Stimulated activated CD8-positive, alpha-beta memory T cell treated with anti-CD3 and anti-CD28 coated beads, Interleukin-4, amount 100 ng/mL, for 4 hours (primary cell): ENCODE measurements at places on chromosomes 1 and 21.

DNA sequence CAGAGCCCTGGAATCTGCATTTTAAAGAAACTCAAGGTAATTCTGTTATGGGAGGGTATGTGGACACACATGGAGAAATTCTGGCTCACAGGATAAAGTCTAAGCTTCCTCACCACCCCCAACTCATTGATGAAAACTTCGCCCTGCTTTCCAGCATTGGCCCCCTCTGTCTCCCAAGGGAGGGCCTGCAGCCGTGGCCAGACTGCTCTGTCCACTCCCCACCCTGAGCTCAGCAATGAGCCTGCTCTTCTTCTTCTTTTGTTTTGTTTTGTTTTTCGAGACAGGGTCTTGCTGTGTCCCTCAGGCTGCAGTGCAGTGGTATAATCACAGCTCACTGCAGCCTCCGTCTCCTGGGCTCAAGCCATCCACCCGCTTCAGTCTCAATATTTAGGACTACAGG lies 136.8 kb upstream of the EDN2 start:
- no peak for DNase-seq

GRCh38 chr1:185526344-185527307 lies 207.6 kb upstream of the HMCN1 start:
- no peak for DNase-seq

DNA sequence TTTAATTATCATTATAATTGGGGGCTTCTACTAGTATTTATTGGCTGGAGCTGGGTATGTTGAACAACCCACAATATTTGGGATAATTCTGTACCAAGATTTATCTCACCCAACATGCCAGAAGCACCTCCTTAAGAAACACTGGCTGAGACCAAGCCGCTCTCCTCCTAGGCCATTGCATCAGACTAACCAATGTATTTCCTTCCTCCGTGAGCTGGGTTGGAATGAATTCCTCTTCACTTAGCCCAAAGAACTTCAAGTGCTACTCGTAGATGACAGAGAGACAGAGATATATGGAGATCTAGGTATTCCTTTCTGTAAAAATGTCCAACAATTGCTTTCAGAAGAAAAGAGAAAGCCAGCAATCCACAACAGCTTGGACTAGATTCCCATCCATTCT lies 87.2 kb upstream of the ETS2 start:
- no peak for DNase-seq

DNA sequence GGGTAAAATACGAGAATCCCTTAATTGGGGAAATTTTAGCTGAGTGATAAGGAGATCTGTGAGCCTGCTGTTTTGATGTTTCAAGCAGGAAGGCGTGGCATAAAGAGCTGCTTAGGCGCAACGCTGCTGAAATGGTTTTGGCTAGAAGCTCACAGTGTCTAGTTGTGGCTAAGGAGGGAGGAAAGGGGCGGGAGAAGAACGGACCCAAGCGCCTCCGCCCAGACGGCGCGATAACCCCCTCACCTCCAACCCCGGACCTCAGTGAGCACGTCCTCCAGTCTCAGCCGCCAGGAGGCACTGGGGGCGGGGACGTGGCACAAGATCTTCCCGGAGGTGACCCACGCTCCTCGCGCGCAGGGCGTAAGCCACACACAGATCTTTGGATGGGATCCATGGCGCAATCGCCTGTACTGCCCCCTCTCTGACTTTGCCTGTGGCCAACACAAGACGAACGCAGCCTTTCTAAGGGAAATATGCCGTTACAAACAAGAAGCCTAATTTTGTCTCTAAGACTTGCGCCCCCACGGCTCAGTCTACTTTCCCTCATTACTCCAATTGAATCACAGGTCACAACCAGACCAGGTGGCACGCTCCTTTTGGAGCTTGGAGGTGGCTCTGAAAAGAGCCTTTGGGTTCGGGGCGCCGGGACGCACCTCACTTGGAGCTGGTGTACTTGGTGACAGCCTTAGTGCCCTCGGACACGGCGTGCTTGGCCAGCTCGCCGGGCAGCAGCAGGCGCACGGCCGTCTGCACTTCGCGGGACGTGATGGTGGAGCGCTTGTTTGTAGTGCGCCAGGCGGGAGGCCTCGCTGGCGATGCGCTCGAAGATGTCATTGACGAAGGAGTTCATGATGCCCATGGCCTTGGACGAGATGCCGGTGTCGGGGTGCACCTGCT lies 23.4 kb upstream of the RNF187 start:
- DNase-seq: no peak

DNA sequence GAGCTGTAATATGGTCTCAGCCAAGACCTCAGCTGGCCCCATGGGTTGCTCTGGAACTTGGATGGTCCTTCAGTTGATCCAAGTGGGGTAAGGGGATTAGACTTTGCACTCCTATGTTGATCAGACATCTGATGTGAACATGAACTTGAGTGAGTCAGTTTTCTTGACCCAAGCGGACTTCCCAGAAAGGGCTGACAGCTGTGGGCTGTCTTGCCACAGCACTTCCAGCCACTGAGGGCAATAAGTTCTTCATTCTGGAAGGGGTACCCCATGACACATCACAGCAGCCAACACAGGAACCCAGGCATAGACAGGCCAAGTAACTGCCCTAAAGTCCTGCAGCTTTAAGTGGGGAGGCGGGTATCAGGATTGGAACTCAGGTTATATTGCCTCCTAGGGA lies 93.9 kb upstream of the USP24 start:
- DNase-seq: no peak

GRCh38 chr21:41403331-41403730 lies 22.7 kb upstream of the MX1 start:
- no peak for DNase-seq

DNA sequence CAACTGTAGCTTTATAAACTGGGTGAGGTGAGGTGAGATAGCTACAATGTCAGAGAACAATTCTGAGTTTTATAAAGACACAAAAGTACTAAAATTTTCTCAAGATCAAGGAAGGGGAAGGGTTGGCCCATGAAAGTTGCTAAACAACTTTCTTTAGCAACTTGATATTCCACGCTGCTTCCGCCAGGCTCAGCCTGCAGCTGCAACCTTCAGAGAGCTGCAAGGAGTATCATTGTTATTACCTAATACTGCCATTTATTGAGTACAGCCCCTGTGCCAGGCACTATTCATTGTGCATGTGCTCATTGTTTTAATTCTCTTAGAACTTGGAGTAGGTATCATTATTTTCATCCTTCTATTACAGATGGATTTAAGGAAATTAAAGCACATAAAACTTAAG lies 34.1 kb upstream of the SUCO start:
- no peak for DNase-seq

DNA sequence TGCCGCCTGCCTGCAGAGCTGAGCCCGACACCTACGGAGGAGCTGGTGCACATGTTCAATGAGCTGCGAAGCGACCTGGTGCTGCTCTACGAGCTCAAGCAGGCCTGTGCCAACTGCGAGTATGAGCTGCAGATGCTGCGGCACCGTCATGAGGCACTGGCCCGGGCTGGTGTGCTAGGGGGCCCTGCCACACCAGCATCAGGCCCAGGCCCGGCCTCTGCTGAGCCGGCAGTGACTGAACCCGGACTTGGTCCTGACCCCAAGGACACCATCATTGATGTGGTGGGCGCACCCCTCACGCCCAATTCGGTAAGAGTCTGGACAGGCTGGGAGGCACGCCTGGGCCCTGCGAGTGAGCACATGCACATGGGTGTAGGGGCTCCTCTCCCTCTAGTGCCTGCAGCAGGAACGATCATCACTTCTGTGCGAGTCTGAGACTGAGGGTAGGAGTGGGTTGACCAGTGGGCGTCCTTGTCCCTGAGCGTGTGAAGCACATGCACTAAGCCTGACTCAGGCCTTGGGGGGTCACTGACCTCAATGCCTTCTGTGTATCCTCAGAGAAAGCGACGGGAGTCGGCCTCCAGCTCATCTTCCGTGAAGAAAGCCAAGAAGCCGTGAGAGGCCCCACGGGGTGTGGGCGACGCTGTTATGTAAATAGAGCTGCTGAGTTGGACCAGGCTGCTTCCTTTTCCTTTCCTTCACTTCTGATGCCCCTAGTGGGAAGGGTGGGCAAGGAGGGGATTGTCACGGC lies 6.9 kb downstream of the DMAP1 start:
- no peak for DNase-seq

GRCh38 chr1:217891966-217892365 lies 260.8 kb downstream of the SPATA17 start:
- DNase-seq: no peak

GRCh38 chr1:71862756-71863155 lies 419.6 kb downstream of the NEGR1 start:
- no peak for DNase-seq
